Dermis lymphatic vessel endothelial cell (primary cell): ENCODE measurements at places on chromosomes 6 and 20. TPM values are rescaled to one million over a fixed set of nuclear protein-coding genes. Genes with fewer than 3 reads are reported as not detected.

The COL11A2 gene
- 0.26 and 0.33 TPM in 2 replicates for total RNA-seq

The PKIG gene
- 128 and 193 TPM in 2 replicates for total RNA-seq

The WFDC12 gene
- total RNA-seq: not detected in 2 replicates

The MATN4 gene
- under 0.01 TPM in 1 of 2 replicates, not detected in the other for total RNA-seq

The TRIM15 gene
- total RNA-seq: not detected in 2 replicates

The VSX1 gene
- total RNA-seq: not detected in 2 replicates

The MMP24 gene
- 0.09 and 0.11 TPM in 2 replicates for total RNA-seq

The TRIM31 gene
- not detected in 2 replicates for total RNA-seq

The APOBEC2 gene
- total RNA-seq: not detected in 2 replicates

The GABRR1 gene
- total RNA-seq: not detected in 2 replicates

The TTBK1 gene
- total RNA-seq: not detected in 2 replicates

The ME1 gene
- 2.6 and 2.7 TPM in 2 replicates for total RNA-seq

The SIRPB2 gene
- 0.09 and 0.11 TPM in 2 replicates for total RNA-seq

The TPD52L2 gene
- total RNA-seq: 140 and 150 TPM in 2 replicates

The C6orf163 gene
- 0.43 and 0.95 TPM in 2 replicates for total RNA-seq

The FAM184A gene
- total RNA-seq: 0.22 and 0.43 TPM in 2 replicates

The OOEP gene
- 0.22 TPM in 1 of 2 replicates, not detected in the other for total RNA-seq

The TMEM14C gene
- 89.7 and 147 TPM in 2 replicates for total RNA-seq

The DPM1 gene
- 48.4 and 54.9 TPM in 2 replicates for total RNA-seq

The LY6G6F gene
- not detected in 2 replicates for total RNA-seq

The KHDC1L gene
- total RNA-seq: not detected in 2 replicates

The OPRL1 gene
- total RNA-seq: 1.6 and 2.2 TPM in 2 replicates

The TLDC2 gene
- 0.09 and 0.11 TPM in 2 replicates for total RNA-seq

The CCN6 gene
- not detected in 2 replicates for total RNA-seq

The C6orf52 gene
- total RNA-seq: 0.26 TPM in 1 of 2 replicates, not detected in the other

The ECT2L gene
- under 0.01 TPM in 1 of 2 replicates, not detected in the other for total RNA-seq

The TRIM10 gene
- total RNA-seq: not detected in 2 replicates
